Left colon (tissue), 2 donors: ENCODE measurements at places on chromosomes 2 and 18.

DNA sequence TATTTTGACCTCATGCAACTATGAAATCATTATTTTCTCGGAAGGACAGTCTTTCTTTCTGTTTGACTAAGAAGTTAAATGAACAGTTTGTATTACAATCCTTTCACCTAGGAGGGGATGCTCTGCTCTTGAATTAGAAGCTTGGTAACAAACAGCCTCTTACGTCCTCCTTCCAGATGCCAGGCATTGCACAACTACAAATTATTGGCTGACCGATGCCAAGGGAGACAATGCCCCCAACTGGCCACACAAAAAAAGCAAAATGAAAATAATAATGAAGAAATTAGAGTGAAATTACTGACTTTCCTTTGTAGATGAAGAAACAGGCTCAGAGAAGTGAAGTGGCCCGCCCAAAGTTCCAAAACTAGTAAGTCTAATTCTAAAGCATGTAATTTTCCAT, 177.9 kb downstream of the CYRIA start:
- DNase-seq: no peak

DNA sequence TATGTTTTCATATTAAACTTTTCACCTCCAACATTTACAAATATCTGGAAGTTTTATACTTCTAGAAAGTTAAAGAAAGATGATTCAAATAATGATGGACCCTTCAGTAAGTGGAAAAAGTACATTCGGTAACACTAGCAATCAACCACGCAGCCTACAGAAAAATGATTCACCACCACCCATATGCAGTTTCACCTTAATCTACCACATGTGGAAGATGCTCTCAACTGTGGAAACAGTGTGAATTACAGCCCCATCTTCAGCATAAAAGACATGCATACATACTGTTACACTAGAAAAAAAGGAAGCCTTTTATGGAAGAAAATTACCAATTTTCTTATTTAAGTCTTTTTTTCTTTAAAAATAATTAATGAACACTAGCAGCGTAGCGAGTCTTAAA, 1.1 kb downstream of the SLC38A11 start:
- DNase-seq: no peak

DNA sequence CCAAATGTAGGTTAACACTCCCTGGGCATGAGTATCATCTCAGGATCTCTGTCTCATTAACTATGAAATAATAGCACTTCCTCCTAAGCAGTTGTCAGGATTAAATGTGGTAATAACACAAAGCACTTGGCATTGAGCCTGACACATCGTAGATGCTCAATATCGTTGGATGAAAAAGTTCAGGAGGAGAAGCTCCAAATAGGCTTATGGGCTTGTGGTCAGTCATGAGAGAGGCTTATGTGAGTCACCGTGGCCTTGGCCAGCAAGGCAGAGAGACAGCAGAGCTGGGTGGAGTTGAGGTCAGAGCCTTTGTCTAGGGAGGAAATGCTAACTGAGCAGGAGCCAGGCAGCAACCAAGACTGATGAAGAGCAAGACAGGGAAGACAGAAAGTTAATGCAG, 68.3 kb upstream of the PPM1B start:
- peak; percentile 20 for DNase-seq

- DNase-seq: peak; percentile 70
These were observed 16.6 kb upstream of the PCBP1 start for GRCh38 chr2:70070542-70071268.

- no peak for DNase-seq
These were observed 5.9 kb downstream of the OTOF start for GRCh38 chr2:26471766-26472706.

GRCh38 chr2:172092716-172093415, 7.6 kb downstream of the DLX1 start:
- no peak for DNase-seq
